ENCODE measurements at places on chromosomes 2 and 18.

- no peak for DNase-seq
Observed at GRCh38 chr2:6828299-6828584, 37.5 kb downstream of the CMPK2 start.

- DNase-seq = no peak
Observed at GRCh38 chr2:209790066-209790728, 18.6 kb downstream of the UNC80 start.

DNA sequence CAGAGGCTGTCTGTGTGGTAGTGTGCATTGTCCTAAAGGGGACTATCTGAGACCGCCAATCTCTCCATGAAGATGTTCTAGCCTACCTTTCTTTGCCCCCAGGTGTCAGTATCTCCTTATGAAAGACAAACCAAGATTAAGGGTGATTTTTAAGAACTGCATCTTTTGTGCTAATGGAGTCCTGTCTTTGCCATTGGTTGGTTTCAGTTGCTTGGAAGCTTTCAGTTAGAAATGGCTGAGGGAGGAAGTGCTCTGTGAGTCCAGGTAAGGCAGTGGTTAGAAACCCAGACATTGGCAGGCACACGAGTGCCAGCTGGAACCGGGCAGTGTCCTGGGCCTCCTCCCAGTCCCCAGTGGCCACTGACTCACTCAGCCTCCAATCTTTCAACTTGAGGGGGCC, 111.3 kb downstream of the DOCK10 start:
- no peak for DNase-seq

DNA sequence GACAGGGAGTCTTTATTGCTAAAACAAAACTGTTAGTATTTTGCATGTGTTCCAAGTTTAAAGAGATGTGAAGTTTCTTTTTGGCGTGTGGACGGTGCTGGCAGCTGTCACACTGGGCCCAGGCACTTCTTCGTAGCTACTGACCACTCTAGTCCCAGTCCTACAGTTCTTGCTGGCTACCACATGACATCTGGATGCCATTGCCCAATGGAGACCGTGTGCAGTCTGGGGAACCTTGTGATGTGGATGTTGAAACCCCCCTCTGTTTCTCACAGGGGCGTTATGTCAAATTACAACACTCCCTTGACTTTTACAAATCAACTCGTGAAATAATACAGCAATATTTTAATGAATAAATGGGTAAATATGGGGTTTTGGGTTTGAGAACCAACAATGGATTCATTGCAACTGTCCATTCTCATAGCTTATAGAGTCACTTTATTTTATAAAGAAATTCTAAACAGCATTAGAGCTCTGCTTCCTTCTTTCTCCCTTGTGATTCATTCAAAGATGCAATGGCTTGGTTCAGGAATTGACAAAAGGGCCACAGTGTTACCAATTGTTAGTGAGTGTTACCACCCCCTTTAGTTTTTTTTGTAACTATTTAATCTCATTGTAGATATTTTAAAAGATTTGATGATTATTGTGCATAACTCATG, 1.2 kb downstream of the GPD2 start:
- DNase-seq = peak; percentile 34

DNA sequence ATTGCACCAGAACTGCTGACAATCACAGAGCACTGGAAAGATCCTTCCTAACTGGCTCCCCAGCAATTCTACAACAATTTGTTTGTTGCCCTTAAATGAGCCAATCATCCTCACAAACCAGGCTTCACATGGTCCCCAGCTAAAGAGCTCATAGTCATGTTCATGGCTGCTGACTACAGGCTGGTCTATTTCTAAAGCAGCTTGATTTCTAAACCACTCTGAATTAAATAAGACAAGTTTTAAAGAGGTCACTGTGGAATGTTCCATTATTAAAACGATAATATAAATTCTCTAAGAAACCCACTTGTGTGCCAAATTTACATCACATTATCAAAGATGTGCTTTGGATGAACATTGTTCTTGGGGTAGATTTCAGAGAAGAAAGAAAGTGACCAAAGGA, 110.7 kb downstream of the COPS8 start:
- DNase-seq = no peak

DNA sequence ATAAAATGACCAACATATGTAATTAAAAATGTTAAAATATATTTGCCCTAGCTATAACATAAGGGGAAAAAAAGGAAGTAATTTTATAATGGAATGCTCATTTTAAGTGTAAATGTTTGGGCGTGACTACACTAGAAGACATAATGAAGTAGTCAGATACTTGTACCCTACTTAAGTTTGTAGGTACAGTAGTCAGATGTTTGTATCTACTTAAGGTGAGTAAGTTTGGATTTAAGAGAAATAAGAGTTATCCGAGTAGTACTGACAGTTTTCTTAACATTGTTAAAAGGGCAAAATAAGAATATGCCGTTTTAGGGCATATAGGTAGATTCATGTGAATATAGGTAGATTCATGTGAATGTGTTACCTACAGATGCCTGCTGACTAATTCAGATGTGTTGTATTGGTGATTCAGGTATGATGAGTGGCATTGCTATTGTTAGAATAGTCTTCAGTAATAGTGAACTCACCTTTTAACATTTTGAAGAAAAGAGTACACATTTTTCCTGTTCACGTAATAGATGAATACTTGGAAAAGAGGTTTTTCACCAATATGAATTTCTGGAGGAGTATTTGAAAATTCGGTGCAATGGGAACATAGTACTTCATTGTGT, 14.9 kb downstream of the VAPA start:
- no peak for DNase-seq

DNA sequence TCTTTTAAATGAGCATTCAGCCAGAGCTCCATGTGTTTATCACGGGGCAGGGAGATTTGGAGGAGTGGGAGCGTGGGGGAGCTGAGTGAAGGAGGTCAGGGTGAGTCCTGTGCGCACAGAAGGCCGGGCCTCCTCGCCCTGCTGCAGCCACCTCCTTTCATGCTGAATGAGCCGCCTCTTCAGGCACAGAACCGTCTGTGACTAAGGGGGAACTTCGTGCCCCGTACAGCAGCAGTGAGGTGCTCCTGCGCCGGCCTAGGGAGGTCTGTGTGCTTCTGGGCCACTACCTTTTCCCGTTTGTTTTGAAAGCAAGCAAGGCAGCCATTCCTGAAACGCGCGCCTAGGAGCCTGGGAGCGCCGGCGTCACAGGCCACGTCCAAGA, 27.1 kb upstream of the ZNF516 start:
- no peak for DNase-seq

GRCh38 chr2:100831158-100831750, 11.3 kb downstream of the NPAS2 start:
- DNase-seq = no peak

- no peak for DNase-seq
Observed at GRCh38 chr2:111705711-111706336, 178.2 kb downstream of the ANAPC1 start.

GRCh38 chr2:127650041-127650784, 4.3 kb downstream of the GPR17 start:
- DNase-seq = peak; percentile 31

DNA sequence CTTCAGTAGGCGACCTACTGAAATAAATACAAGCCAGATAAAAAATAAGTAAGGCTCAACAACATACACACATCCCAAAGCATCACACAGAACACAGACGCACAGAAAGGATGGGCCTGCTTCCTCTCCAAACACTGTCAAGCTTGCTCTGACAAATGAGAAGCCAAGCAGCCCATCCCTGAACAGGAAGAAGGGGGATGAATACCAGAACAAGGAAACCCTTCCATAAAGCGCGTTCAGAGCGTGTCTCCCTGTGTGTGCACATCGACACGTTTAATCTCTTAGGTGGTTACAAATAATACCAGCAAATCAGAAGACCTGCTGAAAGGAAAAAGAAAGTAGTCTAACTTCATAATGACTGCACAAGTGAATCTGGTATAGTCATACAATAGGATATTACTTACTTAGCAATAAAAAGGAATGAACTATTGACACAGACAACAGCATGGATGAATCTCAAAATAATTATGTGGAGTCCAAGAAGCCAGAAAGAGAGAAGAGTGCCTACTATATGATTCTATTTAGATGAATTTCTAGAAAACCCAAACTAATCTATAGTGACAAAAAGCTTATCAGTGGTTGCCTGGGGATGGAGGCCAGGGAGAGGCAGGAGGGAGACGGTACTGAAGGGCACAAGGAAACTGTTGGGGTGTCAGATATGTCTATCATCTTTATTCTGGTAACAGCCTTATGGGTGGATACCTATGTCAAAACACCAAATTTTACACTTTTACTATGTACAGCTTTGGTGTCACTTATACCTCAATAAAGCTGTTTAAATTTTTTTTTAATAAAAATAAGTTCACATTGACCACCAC, 26.8 kb downstream of the MBOAT2 start:
- no peak for DNase-seq

GRCh38 chr2:224650815-224651439, 65.2 kb downstream of the CCDC195 start:
- no peak for DNase-seq

DNA sequence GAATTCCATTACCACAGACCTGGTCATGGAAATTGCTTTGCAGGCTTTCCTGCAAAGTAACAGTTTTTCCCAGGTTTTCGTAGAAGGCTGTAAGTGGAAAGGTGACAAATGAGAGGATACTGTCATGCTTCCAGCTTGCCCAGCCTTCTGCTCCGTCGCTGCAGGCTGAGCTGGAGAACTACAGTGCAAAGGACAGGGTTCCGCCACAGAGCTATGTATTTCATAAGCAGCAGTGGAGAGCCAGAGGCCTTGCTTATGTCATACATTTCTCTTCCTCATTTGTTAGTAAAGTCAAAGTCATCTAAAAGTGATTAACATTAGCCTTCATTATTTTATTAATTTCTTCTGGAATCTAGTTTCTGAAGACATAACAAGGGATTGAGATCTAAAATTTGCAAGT, 72.9 kb upstream of the RBM44 start:
- DNase-seq = no peak

DNA sequence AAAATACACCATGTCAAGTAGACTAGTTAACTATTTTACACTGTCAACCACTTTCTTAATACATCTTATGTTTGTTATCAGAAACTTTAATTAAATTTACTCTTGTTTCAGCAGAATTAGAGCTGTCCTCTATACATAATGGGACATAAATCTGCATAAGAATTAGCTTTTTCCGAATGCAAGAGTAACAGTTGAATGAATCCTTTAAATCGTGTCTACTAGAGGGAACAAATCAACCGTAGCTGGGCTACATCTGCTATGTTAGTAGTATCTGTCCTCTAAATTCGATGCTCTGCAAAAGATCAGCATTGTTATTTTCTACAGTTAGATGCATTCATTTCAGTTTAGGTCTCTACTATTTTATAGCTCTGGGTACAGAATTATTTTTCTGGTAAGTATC, 1090.6 kb downstream of the DPP10 start:
- DNase-seq = no peak

DNA sequence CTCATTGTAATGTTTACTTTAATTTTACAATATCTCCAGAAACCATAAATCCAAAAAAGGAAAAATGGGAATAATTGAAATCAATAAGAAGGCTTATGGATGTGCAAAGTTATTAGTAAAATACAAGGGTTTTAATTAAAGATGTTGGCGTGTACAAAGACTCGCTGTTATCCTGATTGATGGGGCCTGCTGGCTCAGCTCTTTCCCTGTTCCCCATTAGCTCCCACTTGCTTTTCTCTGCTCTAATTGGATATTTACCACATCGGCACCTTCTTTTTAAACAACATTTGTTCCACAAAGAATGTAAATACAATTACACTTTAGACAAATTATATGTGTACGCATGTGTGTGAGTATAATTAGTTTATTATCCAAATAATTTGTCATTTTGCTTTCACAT, 796.6 kb downstream of the ERBB4 start:
- DNase-seq = no peak

DNA sequence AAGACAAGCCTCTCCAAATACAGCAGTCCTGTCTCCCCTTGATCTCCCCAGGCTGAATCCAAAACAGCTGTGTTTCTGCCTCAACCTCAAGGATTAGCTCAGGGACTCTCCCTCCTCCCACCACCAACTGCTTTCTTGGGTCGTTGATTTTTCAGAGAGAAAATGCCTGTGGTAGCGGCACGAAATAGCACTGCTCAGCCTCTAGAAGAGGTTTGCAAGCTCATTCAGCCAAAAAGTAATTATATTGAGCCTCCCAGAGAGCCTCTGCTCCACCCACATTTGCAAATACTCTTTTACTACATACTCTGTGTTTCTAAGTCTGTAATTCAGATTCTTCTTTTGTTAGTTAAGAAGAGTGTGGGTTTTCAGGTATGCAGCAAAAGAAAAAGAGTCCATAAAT, 396.4 kb upstream of the TNP1 start:
- no peak for DNase-seq

DNA sequence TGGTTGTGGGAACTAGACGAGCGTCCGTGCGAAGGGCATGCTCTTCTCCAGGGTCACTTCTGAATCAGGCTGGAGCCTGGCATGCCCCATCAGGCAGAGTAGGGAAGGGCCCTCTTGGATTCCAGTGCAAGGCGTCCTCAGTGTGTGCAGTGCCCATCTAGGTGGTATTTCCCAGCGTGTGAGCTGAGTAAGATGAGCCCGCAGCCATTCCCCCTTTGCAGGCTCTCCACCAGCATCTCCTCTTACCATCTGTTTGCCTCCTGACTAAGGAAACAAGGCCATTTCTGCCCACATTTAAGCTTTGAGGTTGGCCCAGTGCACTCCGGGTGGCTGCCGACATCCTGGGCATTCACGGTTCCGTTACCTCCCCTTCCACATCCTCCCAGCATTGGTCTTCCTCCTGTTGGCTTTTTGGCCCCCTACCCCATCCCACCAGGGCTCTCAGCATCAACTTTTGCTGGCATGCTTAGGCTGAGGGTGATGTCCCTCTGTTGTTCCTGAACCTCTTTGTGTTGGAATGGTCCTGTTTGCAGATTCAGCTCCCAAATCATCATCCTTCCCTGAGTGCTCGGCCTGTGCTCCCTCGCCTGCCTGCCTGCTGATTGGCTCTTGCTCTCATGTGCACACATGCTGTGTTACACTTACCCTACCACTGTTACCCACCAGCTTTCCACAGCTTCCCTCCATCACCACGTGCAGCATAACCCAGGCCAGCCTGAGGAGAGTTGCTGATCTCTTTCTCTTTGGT, 11.8 kb downstream of the CEP68 start:
- DNase-seq = no peak

- DNase-seq = no peak
Observed at GRCh38 chr2:53028746-53029423, 738.7 kb upstream of the CHAC2 start.

DNA sequence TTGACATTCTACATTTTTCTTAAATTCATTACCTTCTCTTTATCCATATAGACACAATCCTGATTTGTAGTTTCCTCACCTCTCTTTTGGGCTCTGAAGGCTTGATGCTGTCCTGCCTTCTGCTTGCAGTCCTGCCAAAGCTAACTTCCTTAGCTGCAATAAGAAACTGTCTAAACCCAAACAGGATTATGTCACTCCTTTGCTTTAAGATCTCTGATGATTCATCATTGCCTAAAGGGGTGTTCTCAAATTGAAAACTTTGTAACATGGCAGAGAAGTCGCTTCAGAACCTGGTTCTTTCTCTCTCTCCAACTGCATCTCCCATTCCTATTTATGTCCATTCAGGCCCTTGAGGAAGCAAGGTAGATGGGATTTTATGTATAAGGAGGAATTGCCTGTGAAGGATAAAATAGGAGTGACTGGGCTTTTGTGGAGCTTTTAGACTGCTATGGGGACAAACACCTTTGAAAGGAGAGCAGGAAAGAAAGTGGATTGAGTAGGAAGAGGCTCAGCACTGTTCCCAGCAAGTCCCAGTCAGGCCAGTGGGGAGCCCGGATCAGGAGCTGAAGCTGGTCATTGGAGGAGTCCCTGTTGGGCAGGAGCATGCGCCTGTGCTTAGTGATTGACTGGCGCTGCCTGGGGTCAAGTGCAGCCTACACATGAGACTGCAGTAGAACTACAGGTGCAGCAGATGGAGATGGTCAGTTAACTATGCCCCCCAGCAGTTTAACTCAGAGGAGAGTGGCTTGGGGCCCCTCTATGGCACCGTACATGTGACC, 390.6 kb downstream of the CTNNA2 start:
- no peak for DNase-seq

Measured in left ventricle myocardium superior (tissue), 1 donor.